Caco-2 (cell line): ENCODE measurements at places on chromosomes 3 and 15.
A peak's percentile ranks its signal among the peaks of the same experiment; 100 is the strongest.

DNA sequence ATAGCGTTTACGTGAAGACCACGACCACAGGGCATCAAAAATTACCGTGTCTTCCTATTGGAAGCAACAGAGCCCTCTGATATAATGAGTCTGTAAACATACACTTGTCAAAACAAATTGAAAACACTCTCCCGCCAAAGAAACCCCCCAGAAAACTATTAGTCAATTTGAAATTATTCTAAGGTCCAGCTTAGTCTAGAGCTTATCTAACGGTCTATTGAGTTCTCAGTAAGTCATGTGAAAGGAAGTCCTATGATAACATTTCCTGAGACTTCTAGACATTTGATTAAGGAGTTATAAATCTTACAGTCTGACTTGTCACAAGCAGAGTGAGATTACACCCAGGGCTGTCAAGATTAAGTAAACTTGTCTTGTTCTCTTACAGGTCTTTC is 356.3 kb downstream of the FOXP1 start:
- no peak for DNase-seq

- DNase-seq, result no peak
These were observed 9.1 kb upstream of the DAZL start for GRCh38 chr3:16614033-16615031.

- DNase-seq, result peak; percentile 24
These were observed 1.5 kb downstream of the ABTB1 start for GRCh38 chr3:127674101-127674721.

- no peak for DNase-seq
These were observed 44.3 kb downstream of the RLBP1 start for GRCh38 chr15:89177116-89177515.

GRCh38 chr15:38130740-38131498 is 121.7 kb upstream of the SPRED1 start:
- DNase-seq, result no peak

DNA sequence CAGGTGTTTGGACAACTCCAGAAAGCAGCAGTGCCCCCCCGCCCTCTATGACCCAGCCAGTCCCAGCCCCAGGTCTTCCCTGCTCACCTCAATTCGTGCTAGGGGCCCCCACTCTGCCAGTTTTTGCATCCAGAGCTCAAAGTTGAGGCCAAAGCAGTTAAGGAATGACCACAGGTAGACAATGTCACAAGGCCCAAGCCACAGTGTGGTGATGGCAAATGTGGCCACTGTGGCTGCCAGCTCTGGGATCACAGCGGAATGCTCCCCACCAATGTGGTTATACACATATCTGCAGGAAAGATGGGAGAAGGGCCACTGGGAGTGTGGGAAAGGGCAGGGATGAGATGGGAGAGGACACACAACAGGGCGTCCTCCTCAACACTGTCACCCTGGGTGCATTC is 8.2 kb downstream of the KLHL40 start:
- no peak for DNase-seq

- DNase-seq, result no peak
These were observed 104.7 kb downstream of the UNC13C start for GRCh38 chr15:54082836-54083492.

DNA sequence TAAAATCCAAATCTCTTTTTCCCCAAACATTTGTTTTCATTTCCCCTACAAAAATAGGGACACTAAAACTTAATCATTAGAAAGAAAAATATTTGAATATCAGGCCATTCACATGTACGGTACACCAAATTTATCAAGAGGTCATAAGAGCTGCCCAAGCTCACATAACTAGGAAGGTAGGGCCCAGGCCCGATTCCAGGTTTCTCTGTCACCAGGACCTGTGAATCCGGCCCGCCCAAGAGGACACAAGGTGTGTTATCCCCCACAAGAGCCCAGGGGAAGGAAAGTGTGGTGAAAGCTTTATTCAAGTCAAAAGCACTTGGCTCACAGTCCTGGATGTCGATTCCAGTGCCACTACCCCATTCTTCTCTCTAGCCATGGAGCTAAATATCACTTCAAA is 130.6 kb downstream of the DMXL2 start:
- DNase-seq, result no peak

GRCh38 chr15:48850648-48851047 is 27.3 kb upstream of the EID1 start:
- DNase-seq, result no peak

GRCh38 chr3:155585384-155585783 is 159.5 kb downstream of the PLCH1 start:
- DNase-seq, result no peak

DNA sequence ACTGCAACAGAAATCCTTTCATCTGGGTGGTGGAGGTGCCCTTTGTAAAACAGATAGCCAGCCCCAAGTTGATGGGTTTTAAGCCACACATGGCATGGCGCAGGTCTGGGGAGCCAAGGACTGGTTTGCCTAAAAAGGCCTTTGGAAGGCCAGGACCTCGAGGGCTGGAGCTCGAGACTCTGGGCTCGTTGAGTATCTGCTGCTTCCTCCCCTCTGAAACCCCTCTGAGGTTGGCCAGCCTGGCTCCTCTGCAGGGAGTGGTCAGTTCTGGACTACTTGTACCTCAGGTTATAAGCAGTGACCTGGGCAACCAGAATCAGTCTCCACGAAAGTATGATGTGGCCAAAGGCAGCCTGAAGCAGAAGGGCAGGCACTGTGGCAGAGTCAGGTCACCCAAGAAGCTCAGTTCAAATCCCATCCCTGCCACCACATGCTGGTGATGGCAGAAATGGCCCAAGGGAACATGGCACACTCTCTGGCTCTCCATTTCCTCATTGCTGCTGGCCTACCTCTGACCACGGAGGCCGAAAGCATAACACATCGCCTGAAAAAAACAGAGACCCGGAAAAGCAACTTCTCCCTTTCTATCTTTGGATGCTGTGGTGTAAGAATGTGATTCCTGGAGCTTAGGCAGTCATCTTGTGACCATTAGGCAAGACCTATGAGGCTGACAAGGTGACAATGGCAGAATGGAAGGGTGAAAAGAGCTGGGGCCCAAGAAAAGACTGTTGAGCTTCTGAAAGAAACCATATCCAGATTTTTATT is 51.2 kb downstream of the WNT7A start:
- no peak for DNase-seq
